T-helper 2 cell treated with Interferon-gamma antibody and Interleukin-4, amounts not matched to agents 5 μg/mL and 100 μg/mL, for 36 hours (primary cell): ENCODE measurements at places on chromosomes 11 and 22.

- peaks cover 2% of the 10 kb centered on the region for H3K27me3 ChIP-seq
- DNase-seq, result no peak
- no peaks in the 10 kb centered on the region for H3K36me3 ChIP-seq
- H3K27ac ChIP-seq, result no peak overlapping the region
Measured at GRCh38 chr11:119974467-119974866, 163.4 kb downstream of the TRIM29 start.

- no peak overlapping the region for H3K4me3 ChIP-seq
- H3K4me1 ChIP-seq, result peaks cover 8% of the 10 kb centered on the region
- H3K27ac ChIP-seq, result no peak overlapping the region
- H3K36me3 ChIP-seq, result peaks cover 20% of the 10 kb centered on the region
- DNase-seq, result no peak
Measured at GRCh38 chr22:23192558-23192957, 12.2 kb downstream of the BCR start.

GRCh38 chr22:22588485-22589164 lies 29.6 kb upstream of the PRAME start:
- no peaks in the 10 kb centered on the region for H3K4me1 ChIP-seq
- H3K27ac ChIP-seq, result no peak overlapping the region
- H3K4me3 ChIP-seq, result no peak overlapping the region
- no peak for DNase-seq
- peaks cover 4% of the 10 kb centered on the region for H3K27me3 ChIP-seq

GRCh38 chr11:44949160-44950030 lies 1.3 kb downstream of the TP53I11 start:
- peaks cover 21% of the 10 kb centered on the region for H3K27me3 ChIP-seq
- no peaks in the 10 kb centered on the region for H3K36me3 ChIP-seq
- H3K27ac ChIP-seq, result no peak overlapping the region
- no peaks in the 10 kb centered on the region for H3K4me1 ChIP-seq
- DNase-seq, result no peak
- H3K4me3 ChIP-seq, result peak overlapping the region; percentile 29

- peak overlapping the region; percentile 3 for H3K4me3 ChIP-seq
- no peaks in the 10 kb centered on the region for H3K27me3 ChIP-seq
- H3K36me3 ChIP-seq, result peaks cover 68% of the 10 kb centered on the region
- DNase-seq, result no peak
- H3K4me1 ChIP-seq, result peaks cover 63% of the 10 kb centered on the region
Measured at GRCh38 chr11:6735306-6735705, 36.5 kb downstream of the OR2AG2 start.
